ENCODE measurements at places on chromosomes 1 and 21.

GRCh38 chr1:247966532-247967204 is 1.6 kb downstream of the OR2AK2 start:
- DNase-seq, result no peak

GRCh38 chr1:226622012-226622411 is 73.4 kb downstream of the STUM start:
- no peak for DNase-seq

DNA sequence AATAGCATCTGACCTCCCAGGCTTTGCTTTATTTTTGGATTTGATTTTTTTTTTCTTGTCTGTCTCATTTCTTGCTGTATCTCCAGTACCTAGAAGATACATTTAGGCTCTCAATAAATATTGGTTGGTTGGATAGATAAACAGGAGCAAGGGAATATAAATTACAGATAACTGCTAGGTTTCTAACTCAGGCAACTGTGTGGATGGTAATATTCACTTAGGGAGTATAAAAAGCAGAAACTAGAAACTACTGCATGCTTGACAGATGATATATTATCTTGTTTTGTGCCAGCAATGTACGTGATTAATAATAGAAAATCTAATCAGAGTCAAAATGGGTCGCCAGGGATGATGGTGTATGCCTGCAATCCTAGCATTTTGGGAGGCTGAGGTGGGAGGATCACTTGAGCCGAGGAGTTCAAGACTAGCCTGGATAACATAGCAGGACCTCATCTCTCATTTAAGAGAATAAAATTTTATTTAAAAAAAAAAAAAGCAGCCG is 31.0 kb upstream of the TARS2 start:
- DNase-seq, result no peak

DNA sequence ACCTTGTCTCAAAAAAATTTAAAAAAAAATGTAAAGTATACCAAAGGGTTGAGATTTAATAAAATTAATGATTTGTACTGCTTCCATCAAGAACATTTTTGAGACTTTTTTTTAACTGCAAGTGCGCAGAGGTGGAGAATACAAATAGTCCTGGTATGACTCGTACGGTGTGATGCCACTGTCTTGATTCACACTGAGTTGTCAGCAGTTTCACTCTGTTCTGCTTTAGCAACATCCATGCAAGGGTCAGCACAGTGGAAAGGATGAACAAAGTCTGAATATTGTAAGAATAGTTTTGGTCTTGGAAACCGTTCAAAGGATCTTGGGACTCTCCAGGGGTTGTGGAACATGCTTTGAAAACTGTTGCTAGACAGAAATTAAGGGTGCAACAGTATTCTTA is 40.2 kb downstream of the EXO1 start:
- no peak for DNase-seq

DNA sequence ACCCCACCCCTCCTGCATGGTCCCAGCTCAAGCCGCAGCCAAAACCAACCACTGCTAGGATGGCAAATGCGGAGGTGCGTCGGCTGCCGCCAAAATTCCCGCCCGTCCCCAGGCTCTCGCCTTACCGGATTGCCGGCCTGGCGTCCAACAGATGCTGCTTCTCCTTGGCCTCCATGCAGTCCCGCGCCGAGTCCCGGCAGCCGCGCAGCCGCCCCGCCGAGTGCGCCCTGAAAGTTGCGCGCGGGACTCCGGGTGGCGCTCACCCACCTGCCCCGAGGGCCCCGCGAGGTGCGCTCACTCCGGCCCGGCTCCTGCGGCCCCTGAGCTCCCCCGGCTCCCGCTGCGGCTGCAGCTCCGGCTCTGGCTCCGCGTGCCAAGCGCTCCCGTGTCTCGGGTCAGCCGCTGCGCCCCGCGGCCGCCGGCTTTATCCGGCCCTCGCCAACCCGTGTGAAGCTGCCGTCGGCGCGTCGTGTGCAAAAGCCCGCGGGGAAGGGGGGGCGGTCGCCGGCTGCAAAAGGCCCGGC is at the start of gene SLC30A2:
TSS of gene SLC30A2 (minus strand) at position 397 of the 524 bp plus-strand sequence. CDS start at position 175, 222 bp downstream.
- no peak for DNase-seq

DNA sequence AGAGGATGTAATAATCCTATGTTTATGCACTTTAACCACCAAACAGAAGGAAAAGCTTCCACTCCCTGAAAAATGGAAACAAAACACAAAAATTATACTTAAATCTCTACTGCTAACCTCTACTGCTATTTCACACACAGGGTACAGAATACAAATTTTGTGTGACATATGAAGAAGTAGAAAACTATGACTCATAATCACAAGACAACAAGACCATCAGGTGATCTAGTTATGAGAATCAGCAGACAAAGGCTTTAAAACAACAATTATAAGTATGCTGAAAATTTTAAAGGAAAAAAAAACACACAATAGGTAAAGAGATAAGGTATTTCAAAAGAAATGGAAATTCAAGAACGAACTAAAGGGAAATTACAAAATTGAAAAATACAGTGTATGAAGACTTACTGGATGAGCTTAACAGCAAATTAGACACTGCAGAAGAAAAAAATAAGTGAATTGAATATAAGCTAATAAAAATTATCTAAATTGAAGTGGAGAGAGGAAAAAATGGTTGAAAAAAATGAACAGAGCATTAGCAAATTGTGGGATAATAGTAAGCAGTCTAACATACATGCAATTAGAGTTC is 13.6 kb upstream of the NAV1 start:
- no peak for DNase-seq

DNA sequence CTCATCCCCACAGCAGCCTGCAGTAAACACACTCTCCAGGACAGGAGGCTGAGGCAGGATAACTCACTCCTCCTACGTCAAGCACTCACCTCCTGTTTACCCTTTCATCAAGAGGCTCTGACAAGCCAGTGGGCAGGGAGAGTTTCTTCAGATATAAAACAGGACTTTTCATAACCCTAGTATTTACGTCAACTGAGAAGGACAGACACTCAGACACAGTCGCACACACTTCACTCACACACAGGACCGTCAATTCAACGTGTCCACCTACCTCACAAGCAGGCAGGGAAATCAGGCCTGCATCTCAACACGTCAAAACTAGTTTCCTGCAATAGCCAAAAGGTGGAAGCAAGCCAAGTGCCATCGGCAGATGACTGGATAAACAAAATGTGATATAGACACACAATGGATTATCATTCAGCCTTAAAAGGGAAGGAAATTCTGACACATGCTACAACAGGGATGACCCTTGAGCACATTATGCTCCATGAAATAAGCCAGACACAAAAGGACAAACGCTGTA is 48.6 kb downstream of the ITPKB start:
- peak; percentile 55 for DNase-seq

DNA sequence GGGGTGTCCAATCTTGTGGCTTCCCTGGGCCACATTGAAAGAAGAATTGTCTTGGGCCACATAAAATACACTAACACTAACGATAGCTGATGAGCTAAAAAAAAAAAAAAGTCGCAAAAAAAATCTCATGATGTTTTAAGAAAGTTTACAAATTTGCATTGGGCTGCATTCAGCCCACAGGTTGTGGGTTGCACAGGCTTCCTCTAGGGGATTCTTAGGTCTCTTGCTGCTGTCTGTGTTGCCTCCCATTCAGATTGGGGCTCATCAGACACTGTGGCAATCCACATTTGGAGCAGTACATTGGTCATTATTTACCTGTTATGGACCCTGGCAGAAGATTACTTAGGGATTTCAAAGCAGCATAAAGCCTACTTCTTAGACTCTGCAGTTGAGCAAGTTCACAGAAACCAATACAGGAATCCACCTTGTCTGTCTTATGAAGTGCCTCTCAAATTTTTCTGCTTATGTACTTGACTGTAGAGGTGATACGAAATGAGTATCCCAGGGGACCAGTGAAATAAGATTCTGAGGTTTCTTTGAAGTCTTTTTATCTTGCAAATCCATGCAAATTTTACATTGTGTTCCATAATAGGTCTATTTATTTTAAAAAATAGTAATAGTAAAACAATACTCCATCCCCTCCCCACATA is 205.5 kb downstream of the RPS6KC1 start:
- no peak for DNase-seq

DNA sequence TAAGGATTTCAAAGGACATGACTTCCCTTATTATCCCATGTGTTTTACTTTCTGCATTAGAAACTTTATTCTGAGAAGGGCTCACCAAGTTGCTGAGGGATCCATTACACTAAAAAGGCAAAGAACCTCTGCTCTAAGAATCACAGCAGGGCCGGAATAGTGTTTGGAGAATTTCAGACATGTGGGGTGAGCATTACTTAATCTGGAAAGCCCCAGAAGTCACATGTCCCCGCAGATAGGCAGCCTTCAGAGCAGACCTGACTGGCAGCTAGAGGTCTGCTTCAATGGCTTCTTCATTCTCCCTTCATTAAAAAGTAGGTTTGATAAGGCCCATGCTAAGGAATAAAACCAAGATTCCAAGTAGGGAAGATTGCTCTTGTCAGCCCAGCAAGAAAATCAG is 52.6 kb upstream of the RBM15 start:
- no peak for DNase-seq

DNA sequence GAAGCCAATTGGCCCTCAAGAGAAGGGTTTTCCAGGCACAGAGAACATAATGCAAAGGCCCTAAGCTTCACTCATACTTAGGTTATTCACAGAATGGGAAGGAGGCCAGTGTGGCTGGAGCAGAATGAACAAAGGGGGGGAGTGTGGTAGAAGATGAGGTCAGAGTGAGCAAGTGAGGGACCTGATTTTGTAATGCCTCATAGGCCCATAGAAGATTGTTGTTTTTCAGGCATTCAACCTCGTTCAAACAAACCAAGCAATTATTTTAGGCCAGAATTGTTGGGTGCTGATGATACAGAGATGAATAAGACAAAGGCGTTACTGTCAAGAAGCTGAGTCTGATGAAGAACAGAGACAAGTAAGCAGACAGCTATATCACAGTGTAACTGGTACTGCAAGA is 54.5 kb upstream of the RAP1A start:
- no peak for DNase-seq

DNA sequence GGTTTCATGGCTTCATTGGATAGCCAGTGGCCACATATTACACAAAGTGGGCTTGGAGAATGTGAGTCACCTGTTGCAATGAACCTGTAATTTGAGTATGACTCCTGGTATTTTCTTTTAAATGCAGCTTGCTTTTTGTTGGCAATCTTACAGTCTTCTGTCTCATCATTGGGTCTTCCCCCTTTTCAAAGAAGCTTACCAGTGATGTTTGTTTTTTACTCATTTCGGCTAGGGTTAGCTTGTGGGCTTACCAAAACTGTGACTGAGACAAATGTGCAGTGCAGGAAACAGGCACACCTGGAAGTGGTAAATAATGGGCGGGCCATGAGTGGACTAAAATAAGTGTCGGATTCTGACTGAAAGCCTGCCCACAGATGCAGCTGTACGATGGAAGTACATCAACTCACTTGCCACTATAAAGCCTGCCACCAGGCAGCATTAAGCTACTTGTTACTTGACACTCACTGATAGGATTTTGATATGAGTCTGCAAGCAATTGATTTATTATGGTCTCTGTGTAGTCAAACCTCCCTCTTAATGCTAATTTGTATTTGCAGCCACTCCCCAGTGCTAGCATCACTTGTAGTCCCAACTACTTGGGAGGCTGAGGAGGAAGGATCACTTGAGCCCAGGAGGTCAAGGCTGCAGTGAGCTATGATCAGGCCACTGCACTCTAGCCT is 4.2 kb downstream of the HHAT start:
- no peak for DNase-seq

DNA sequence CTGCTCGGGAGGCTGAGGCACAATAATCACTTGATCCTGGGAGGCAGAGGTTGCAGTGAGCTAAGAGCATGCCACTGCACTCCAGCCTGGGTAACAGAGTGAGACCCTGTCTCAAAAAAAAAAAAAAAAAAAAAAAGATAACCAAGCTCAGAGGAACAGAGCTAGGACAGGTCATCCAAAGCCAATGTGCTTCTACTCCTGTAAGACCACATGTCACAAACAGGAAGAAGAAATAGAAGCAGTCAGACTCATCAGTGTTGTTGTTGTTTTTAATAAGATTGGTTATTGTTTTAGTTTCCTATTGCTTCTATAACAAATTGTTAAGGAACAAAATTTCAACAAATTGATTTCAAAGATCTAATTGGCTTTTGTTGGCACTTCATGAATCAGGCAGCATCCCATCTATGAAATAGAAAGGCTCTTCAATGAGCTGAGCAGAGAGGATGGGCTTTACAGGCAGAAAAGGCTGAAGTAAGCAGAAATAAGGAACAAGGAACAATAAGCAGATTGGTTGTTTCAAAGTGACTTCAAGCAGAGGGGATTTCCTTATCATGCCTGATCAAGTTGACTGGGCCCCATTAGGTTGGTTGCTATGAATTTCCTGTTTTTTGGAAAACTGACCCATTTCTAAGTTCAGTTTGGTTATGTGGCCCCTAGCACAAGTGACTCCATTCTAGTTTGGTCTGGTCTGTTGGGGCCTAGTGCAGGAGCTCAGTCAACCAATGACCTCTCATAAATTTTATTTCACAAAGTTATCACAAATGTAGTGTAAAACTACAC is 6.0 kb upstream of the AKNAD1 start:
- no peak for DNase-seq

DNA sequence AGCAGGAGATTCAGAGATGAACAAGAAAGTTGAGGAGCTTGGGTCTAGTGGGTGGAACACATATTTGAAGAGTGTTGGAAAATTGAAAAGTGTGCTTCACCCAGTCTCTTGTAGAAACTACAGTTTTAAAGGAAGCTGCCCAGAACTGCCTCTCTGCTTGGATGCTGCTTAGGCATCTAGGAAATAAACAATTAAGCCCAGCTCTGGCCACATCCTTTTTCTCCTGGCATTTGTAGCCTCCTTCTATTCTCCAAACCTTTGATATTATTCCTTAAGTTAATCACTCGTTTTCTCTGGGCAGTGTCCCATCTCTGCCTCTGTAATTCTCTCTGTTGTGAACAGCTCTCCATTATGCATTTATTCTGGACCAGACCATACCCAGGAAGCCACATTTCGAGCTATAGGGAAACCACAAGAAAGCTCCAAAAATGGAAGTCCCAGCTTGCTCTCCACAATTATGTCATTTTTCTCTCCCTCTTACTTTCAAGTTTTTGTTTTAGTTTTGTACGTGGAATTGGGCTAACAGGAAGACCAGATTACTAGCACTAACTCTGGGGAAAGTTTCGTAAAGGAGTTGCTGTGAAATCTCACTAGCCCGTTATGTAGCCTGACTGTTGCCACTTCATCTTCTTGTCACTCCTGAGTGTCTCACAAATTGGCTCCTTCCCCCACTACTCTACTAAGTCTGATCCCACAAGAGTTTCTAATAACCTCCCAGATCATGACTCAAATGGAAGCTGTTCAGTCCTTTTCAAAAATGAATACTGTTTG is 102.2 kb downstream of the NTMT2 start:
- no peak for DNase-seq

DNA sequence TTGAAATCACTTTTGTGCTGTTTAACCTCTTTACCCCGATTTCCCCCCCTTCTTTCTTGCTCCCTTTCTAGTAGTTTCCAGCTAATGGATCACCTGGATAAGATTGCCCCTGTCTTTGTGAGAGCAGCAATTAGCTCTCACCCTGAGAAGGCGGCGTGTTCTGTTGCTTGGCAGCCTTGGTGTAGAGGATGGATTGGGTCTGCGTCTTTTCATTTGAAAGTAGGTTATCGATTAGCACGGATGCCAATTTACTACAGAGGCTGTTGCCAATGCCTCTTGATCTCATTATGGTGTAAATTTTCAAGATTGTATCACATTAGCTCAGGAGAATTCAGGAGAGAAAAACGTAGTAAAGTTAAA is 26.4 kb downstream of the KIF26B start:
- DNase-seq, result no peak

Data from BE2C (cell line).